ENCODE measurements at places on chromosomes 7 and 10.

DNA sequence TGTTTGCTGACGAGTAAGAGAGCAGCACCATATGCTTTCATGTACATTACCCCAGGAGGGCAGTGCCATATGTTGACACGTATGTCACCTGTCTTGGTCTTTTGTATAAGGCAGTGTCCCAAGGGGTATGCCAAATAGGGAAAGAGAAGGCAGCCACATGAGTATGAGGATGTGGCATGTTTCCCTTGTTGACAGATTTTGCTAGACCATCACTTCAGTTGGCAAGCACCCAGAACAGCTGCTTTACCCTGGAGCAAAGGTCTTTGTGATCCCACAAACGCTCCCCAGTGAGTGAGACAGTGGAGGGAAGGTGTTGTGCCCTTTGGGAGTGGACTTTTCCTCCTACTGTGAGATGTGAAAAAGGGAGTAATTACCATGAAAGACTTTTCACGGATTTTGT is 350.1 kb downstream of the ETV1 start:
- DNase-seq: no peak

- DNase-seq: no peak
Measured at GRCh38 chr7:3037259-3037658, 6.4 kb downstream of the CARD11 start.

GRCh38 chr7:50146692-50147091 is 53.6 kb upstream of the ZPBP start:
- DNase-seq: no peak

DNA sequence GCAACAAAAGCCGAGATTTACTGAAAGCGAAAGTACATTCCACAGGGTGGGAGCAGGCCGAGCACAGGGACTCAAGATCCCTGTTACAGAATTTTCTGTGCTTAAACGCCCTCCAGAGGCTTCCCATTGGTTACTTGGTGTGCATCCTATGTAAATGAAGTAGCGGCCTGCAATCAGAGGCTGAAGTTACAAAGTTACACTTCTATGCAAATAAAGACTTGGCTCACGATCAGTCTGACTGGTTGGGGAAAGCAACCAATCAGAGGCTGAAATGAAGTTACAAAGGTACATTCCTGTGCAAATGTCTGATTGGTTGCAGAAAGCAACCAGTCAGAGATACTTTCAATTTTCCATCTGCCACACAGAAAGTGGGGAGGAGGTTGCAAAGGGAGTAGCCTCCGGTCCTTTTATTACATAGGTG is 4.1 kb downstream of the ACBD7 start:
- peak; percentile 22 for DNase-seq

- no peak for DNase-seq
Measured at GRCh38 chr7:12475362-12476063, 71.8 kb upstream of the VWDE start.

GRCh38 chr7:1247527-1248041 is 14.9 kb downstream of the UNCX start:
- DNase-seq: no peak

DNA sequence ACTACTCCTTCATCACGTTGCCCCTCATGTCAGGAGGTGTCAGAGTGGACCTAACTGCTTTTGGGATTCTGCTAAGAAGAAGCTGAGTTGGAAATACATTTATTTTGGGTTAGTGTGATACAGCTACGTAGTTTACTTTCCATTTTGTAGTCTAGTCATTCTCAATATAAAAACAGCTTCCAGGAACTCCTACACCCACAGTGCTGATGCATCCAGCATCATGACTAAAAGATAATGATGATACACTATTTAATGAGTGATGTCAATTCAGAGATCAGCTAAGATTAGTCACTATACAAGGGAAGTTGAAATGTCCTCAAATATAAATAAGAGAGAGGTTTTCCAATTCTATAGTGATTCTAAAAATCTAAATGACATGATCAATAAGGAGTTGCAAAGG is 264.2 kb upstream of the SLC26A5 start:
- no peak for DNase-seq

DNA sequence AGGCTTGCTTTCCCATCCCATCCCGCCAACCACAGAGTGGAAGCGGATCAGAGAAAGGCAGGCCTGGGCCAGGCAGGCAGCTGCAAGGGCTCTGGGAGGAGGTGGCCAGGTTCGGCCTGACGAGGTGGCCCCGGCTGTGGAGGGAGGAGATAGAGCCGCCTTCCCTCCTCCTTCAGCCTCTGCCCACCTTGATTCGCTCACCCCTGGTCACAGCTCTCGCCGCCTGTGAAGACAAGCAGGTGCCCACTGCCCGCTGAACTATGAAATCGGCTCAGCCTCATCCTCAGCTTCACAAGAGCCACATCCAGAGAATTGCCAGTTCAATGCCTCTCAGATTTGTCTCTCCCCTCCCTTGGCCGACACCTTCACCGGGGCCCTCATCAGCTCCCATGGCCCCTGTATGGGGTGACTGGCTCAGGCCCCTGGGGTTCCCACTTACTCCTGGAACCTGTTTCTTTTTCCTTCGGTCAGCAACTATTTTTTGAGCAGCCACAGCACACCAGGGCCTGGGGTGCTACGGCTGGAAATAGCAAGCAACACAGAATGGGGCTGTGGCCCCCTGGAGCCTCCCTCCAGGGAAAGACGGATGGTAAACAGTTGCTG is 80.0 kb upstream of the CHST15 start:
- DNase-seq: no peak

GRCh38 chr10:129892548-129893052 is 71.5 kb downstream of the EBF3 start:
- no peak for DNase-seq

GRCh38 chr7:114175125-114175524 is 239.5 kb upstream of the FOXP2 start:
- DNase-seq: no peak

DNA sequence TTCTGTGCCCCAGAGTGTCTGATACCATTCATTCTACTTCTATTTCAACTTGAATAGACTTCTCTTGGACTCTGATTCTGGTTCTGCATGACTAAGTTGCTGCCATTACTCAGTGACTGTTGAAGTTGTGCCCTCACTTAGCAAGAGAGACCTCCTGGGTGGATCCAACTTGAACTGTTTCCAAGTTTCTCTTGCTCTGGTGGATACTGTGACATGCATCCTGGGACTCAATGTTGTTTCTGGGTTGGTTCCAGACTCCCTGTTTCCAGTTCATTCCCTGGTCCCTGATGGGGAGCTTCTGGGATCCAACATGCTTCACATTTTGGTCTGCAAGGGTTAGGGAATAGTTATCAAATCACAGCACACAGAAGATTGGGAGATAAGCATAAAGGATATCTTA is 26.2 kb upstream of the PRPF18 start:
- no peak for DNase-seq

- DNase-seq: no peak
Measured at GRCh38 chr10:75772153-75772887, 340.9 kb downstream of the LRMDA start.

GRCh38 chr10:122113161-122113944 is 124.4 kb downstream of the TACC2 start:
- DNase-seq: peak; percentile 24

DNA sequence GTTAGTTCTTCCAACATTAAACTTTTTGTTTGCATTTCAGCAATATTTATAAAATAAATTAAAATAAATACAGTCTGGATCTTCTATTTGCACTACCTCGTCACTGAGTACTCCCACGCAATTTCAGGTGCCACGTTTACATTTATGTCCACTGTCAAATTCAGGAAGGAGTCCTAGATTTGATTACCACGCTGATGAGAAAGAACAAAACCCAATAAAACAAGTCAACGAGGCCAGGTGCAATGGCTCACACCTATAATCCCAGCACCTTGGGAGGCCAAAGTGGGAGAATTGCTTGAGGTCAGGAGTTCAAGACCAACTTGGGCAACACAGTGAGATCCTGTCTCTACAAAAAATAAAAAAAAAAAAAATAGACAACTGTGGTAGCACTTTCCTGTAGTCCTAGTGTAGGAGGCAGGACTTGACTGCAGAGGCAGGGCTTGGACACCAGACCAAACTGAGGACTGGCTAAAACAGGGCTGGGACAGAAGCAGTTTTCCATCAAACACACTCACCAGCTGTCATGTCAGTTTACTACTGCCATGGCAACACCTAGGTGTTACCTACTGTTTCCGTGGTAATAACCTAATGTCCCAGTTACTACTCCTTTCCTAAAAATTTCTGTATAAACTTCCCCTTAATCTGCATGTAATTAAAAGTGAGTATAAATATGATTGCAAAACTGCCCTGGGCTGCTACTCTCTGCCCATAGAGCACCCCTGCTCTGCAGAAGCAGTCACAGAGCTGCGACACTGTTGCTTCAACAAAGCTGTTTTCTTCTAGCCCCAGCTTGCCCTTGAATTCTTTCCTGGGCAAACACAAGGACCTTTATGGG is 341.7 kb downstream of the PARD3 start:
- no peak for DNase-seq

All from anterior cingulate cortex (tissue), 58 donors.